ENCODE measurements at places on chromosomes 4 and X. TPM values are rescaled to one million over a fixed set of nuclear protein-coding genes. Genes with fewer than 3 reads are reported as not detected.

GRCh38 chr4:98802770-98803198, 126.1 kb downstream of the EIF4E start:
- H3K4me1 ChIP-seq: no peaks in the 10 kb centered on the region
- no peaks in the 10 kb centered on the region for H3K36me3 ChIP-seq
- no peak for DNase-seq
- no peak overlapping the region for H3K4me3 ChIP-seq

DNA sequence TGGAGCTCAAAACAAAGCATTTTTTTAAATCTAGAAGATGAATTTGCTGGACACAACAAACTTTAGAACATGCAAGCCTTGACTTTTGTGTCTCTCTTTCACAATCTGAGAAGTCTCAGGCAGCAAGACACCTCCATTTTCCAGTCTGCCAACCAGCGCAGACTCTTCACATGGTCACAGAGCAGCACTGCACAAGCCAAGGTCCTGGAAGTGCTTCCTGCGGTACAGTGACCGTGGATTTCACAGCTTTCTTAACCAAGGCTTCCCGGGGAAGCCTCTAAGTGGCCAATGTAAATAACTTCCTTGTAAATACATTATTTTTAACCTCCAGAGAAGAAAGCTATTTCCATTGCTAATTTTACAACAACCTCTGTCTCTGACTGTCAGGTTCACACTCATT, 31.2 kb downstream of the ZNF827 start:
- peaks cover 18% of the 10 kb centered on the region for H3K4me1 ChIP-seq
- no peak overlapping the region for H3K4me3 ChIP-seq
- H3K27me3 ChIP-seq: no peaks in the 10 kb centered on the region
- H3K27ac ChIP-seq: no peak overlapping the region
- no peak for DNase-seq
- H3K36me3 ChIP-seq: peaks cover 2% of the 10 kb centered on the region

The MGARP gene
- 2.3 TPM for total RNA-seq

The TBC1D9 gene
- total RNA-seq: 12.4 TPM

DNA sequence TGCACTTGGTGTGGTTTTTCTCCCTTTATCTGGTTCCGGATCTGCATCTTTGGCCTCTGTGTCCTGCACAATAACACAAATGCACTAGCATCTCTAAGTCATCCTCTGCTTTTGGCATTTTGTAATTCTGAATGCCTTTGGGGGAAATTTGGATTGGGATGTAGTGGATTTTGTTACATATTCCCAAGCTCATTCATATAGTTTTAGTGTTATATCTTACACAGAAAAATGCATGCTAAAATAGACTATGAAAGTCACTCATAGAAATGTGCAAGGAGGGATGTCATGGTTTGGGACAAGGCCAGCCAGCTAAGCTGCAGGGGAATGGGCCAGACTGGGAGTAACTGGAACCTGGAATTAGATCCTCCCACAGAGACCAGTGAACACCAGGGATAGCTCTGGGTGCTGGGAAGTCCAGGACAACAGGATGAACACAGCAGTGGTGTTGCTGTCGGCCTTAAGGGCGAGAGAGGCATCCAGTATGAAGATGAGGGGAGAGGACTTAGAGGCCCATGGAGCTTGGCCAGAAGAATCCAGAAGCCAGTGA, 20.1 kb downstream of the ENPP6 start:
- H3K27me3 ChIP-seq: no peaks in the 10 kb centered on the region
- H3K27ac ChIP-seq: no peak overlapping the region
- H3K4me3 ChIP-seq: no peak overlapping the region
- H3K36me3 ChIP-seq: no peaks in the 10 kb centered on the region
- no peaks in the 10 kb centered on the region for H3K4me1 ChIP-seq
- DNase-seq: no peak

The ITIH6 gene
- total RNA-seq: not detected

- DNase-seq: no peak
- no peaks in the 10 kb centered on the region for H3K36me3 ChIP-seq
- no peak overlapping the region for H3K4me3 ChIP-seq
- H3K27ac ChIP-seq: no peak overlapping the region
- no peaks in the 10 kb centered on the region for H3K4me1 ChIP-seq
These were observed 330.3 kb upstream of the EPHA5 start for GRCh38 chr4:66000510-66001117.
